Fibroblast of upper back skin (primary cell): ENCODE measurements at places on chromosomes 1 and 21.

- peak; percentile 44 for DNase-seq
Measured at GRCh38 chr1:169550294-169550693, 36.0 kb downstream of the F5 start.

DNA sequence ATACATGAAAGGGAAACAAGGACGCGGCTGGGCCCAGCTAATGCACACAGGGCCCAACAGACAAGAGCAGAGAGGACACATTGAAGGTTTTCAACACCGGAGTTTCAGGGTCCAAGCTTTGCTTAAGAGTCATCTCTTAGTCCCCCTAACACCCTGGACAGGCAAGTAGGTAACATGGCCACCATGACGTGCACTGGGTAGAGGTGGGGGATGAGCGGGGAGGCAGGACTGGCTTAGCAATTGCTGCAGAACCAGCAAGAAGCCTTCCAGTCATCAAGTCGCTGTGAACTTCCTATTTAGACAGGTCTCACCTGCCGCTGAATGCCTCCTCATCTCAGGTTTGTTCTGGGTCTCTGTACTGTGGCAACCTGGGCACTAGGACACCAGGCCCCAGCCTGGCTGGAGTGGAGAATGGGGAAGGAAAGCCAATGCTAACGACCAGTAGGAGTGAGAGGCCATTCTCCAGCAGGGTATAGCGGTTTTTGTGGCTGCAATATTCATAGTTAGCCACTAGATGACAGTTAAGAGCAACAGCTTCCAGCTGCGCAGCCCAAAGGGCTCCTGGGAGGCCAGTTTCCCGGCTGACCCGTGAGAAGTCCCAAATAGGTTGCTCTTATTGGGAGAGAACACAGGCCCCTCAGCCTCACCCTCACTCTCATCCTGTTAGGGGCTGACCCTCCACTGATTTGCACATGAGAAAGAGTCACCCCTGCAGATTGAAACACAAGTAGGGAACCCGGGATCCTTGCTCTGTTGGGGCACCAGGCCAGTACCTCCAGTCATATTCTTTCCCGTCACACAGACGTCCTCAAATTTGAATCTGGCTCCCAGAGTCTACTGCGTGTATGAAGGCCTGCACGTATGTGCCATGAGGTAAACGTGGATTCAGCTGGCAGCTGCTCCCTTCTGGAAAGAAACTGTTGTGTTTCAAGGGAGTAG, 6.0 kb upstream of the PIGC start:
- peak; percentile 56 for DNase-seq

DNA sequence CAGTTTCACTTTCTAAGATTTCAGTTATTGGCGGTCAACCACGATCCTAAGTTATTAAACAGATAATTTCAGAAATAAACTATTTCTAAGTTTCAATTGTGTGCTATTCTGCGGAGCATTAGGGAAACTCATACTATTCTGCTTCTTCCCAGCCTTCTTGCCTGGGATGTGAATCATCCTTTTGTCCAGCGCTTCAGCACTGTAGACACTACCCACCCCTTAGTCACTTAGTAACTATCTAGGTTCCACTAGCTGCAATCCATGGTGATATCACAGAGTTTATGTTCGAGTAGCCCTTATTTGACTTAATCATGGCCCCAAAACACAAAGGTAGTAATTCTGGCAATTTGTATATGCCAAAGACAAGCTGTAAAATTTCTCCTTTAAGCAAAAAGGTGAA, 279.9 kb upstream of the ADAMTS5 start:
- DNase-seq = peak; percentile 53

DNA sequence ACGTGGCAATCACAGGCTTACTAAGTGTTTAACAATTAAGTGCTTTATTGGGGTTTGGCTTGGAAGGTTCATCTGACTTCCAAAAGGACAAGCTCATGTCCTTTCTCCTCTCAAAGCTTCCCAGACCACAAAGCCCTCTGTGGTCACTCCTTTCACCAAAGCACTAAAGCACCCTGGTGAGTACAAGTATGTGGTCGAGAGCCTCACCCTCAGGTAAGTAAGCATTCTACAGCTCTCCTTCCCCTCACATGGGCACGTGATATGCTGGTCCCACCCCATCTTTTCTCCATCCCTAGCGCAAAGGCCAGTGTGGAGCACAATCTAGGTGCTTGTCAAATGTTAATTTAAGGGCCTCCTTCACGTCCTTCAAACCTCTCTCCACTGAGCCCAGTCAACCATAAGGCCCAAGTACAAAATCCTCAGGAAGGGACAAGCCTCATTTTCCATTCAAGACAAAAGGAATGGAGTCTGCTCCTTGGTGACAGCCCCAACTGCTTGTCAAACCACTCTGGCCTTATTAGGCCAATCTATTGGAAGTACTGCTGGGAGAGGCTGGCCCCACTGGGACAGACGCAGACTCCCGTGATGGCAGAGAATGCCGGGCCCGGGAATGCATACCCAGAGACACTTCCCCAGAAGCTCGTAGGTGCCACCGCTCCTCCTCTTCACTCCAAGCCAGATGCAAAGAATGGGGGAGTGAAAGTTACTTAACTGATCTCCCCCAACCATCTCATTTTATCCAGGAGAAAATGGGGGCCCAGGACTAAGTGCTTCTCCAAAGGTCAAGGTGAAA, 7.8 kb downstream of the STMN1 start:
- no peak for DNase-seq

DNA sequence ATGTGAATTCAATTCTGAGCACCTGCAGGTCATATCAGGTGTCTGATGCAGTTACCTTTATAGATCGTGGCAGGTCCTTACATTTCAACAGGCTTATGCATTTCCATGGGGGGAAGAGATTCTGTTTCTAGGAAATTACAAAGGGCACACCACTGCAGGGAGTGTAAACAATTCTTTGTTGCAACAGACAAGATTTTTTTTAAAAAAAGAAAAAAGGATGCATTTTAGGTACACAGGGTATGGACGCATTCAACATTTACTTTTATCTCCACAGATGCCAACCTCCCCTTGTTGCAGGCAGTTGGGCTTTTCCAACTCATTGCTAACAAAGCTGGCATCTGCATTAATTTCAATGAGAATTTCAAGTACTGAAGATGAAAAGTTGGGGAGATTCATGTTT, 13.5 kb upstream of the TEKT2 start:
- no peak for DNase-seq

GRCh38 chr21:33977017-33977720, 61.6 kb upstream of the ATP5PO start:
- peak; percentile 39 for DNase-seq

DNA sequence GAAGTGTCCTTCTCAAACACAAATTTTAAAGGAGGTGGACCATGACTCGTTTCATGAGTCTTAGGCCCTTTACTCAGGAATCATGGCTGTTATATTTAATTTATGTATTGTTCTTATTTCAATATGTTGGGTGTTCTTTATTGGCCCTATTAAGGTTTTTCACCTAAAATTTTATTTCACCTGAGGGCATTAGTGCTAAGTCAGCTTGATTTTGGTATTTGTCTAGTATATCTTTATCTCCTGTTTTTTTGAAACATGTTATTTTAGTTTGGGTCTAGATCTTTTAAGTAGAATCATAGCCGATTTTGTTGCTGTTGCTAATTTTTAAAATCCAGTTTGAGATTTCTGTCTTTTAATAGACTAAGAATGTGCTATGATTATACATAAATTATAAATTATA, 430.4 kb downstream of the RPS6KC1 start:
- no peak for DNase-seq

GRCh38 chr21:26297851-26298250, 127.3 kb upstream of the APP start:
- DNase-seq = peak; percentile 18

GRCh38 chr1:2127187-2128145, 67.1 kb downstream of the FAAP20 start:
- DNase-seq = no peak

DNA sequence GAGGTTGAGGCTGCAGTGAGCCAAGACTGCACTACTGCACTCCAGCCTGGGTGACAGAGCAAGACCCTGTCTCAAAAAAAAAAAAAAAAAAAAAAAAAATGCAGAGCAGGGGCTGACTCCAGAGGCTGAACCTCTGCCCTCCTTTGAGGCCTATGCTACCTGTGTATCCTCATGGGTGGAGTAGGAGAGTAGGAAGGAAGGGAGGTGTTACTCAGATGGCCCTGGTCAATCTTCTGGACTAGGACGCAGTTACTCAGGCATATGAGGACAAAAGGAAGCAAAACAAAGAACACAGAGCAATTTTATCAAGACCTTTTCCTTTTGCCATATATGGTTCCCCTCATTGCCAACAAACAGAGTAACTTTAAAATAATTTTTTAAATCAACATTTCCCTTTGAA, 35.2 kb downstream of the TGFBR3 start:
- DNase-seq = no peak

DNA sequence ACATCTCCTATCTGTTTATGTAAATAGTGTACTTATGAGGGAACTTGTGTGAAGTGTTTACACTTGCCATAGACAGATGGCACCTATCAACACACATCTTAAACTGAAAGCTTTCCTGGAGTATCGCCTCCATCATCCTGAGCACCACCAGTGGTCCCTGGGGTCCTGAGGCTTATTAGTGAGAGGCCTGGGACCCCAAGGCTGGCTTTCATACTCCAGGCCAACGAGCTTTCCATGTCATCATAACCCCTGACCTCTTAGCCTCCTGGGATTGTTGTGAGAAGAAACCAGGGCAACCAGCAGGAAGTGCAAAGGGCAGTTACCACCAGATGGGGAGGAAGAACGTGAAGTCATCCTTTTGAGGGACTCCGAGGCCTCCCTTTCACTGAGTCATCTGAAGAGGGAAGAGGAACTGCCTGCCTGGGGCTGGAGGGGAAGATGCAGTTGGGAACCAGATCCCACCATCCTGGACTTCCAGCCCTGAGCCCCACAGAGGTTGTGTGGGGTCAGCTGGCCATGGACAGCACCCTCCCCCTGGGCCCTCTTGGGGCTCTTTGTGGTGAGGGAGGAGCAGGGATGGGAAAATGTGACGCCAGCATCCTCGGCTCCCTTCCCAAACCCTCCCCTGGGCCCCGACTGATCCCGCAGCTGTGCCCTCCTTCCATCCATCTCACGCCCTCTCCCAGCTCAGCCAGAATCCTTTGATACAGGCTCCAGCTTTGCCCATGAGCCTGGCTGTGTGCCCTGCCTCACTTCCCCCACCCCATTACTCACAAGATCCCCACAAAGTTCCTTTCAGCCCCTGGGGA, 5.8 kb downstream of the INKA2 start:
- DNase-seq = peak; percentile 78

DNA sequence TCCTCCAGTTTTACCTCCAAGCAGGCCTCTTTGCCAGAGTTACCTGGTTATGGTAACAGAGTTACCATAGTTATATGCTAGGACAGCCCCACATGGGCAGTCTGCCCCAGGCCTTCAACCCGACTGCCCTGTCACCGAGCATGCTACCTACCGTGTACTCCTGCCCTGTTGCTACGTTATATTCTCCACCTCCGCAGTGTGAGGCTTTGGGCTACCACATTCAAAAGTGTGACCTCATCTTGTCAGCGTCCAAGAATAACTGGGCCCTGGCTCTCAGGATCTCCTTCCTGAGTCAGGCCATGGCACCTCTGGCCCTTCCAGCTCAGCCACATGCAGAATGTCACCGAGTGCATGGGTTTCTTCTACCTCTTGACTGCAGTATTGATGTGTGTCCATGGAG, 8.9 kb downstream of the MAPKAPK2 start:
- no peak for DNase-seq

DNA sequence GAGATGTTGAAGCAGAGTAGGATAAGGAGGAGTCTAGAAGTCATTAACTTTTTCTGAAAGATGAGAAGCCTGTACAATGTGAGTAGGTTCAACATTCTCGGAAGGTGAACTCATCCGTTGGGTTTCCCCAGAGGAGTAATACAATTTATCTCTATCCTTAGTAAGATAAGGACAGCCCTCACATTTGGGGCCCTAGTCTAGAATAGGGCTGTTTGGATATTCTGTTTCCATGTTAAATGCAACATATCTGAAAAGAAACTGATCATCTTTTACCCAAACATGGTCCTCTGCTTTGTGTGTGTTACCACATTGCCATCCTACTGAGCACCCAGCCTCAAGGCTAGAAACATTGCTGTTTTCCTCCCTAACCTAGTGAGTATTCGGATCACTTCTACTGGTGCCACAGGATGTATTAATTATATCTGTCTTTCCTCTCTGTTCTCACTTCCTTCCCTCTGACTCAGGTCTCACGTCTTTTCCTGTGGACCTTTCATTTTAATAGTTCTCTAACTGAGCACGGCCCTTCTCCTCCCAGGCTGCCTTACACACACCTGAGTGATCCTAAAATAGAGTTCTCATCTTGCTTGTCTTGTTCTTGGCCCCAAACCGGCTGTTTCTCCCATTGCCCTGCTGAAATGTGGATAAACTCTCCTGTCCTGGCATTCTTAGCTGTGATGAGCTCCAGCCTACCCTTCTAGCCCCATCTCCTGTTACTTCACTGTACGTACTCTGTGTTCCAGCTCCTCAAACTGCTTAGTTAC, 91.7 kb downstream of the CDC14A start:
- DNase-seq = peak; percentile 63

DNA sequence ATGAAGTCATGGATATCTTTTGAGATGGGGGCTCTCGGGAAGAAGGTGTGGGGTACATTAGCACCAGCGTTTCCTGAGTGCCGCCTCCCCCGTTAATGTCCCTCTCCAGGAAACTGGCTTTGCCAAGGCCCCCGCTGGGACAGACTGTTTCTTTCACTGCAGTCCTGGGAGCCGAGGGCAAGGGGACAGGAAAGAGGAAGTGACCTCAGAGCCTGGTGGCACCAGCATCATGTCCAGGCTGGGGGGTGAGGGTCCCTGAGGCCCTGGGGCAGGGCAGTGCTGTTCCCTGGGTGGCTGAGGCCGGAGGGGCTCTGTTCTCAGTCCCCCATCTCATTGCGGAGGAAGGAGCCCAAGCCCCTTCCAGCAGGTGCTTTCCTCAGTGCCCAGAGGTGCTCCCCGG, 5.8 kb downstream of the PFKL start:
- DNase-seq = no peak

GRCh38 chr1:54325284-54325683, 80.9 kb downstream of the SSBP3 start:
- DNase-seq = no peak

GRCh38 chr1:201459775-201460174, 9.2 kb downstream of the PHLDA3 start:
- no peak for DNase-seq

DNA sequence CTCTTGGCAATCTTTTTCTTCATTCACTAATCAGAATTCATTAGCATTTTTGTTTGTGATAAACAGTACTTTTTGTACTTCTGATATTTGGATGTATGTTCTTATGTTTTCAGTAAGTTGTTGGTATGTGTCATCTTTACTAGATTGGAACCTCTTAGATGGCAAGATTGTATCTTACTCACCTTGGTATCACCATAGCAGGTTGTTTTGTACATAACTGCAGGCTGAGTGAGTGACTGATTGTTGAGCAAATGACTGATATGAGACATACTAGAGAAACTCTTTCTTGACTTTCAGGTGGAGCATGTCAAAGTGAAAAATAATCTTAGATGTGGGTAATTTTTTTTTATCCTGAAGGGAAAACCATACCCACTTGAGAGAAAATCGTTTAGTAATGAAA, 173.7 kb downstream of the CLEC20A start:
- DNase-seq = no peak

DNA sequence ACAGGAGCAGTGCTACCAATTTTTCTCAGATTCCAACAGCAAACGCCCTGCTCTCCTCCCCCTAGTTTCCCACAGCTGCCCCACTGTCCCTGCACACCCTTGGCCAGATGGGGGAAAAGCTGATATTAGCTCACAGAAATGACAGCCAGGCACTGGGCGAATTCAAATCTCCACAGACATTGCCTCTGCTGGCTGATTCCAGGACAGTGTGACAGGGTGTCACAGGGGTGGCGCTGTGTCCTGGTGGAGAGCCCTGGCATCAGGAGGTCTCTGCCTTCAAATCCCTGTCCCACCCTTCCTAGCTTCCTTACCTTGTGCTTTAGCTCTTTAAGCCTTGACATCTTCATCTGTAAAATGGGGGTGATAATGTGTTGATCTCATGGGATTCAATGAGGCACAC, 10.4 kb downstream of the OLIG1 start:
- DNase-seq = no peak
